ENCODE measurements at places on chromosomes 6 and 20. TPM values are rescaled to one million over a fixed set of nuclear protein-coding genes. Genes with fewer than 3 reads are reported as not detected.

Gene ACTL10
- total RNA-seq = 6.0 TPM

Gene TNNC2
- total RNA-seq = not detected

Gene FNDC1
- total RNA-seq = 29.4 TPM

Gene MCCD1
- total RNA-seq = not detected
